Dorsolateral prefrontal cortex (tissue), 122 donors: ENCODE measurements at places on chromosomes 6 and 20. TPM values are rescaled to one million over a fixed set of nuclear protein-coding genes. Genes with fewer than 3 reads are reported as not detected.

- no peak for DNase-seq
These were observed 47.6 kb downstream of the RALGAPB start for GRCh38 chr20:38520261-38520660.

Gene SULF2
- 59.7 TPM for total RNA-seq

Gene DSP
- total RNA-seq: 1.3 TPM

DNA sequence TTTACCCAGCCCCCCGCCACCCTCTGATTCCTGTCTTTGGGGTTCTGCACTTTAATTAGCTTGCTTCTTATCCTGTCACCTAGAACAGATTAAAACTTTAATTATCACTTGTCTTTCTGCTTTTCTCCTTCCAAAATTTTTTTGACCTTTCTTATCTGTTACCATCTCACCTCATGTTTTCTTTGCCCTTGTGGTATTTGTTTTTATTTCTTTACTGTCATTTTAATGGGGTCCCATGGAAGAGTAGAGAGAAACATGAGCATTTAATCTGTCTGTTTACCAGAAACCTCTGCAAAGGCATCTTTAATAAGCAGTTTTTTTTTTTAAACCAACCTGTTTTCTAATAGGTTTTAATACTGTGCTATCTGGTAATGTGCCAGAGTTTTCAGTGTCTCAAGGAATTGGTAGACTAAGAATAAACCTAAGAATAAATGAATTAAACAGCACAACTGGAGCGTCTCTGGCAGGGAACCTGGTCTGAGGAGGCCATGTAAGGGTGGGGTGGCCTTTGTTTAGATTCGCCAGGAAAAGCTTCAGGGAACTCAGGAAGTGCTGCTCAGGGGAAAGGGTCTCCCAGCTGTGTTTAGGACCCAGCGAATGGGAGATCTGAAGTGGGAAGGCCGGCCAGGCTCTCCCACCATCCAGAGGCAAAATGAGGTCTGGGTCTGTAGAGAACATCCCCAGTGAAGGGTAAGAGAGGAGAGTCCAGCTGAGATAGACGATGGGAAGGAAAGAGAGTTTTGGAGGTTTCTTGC is 69.8 kb downstream of the ARID1B start:
- DNase-seq: no peak

- no peak for DNase-seq
These were observed 5.1 kb downstream of the DEF6 start for GRCh38 chr6:35302604-35303241.

Gene ULBP1
- total RNA-seq: not detected

GRCh38 chr6:100118301-100118700 is 124.3 kb upstream of the MCHR2 start:
- no peak for DNase-seq

Gene NHLRC1
- total RNA-seq: 4.1 TPM

Gene PAX1
- not detected for total RNA-seq

GRCh38 chr6:163494279-163494727 is 79.8 kb downstream of the QKI start:
- no peak for DNase-seq

Gene PPP1R16B
- 171 TPM for total RNA-seq

Gene ZNF165
- 2.0 TPM for total RNA-seq
